ENCODE measurements at places on chromosomes 3 and 15. TPM values are rescaled to one million over a fixed set of nuclear protein-coding genes. Genes with fewer than 3 reads are reported as not detected.

GRCh38 chr3:119681279-119681678, 4.1 kb upstream of the COX17 start:
- H3K4me1 ChIP-seq, result no peaks in the 10 kb centered on the region
- H3K4me3 ChIP-seq, result no peak overlapping the region
- H3K36me3 ChIP-seq, result no peaks in the 10 kb centered on the region
- no peaks in the 10 kb centered on the region for H3K27me3 ChIP-seq
- H3K27ac ChIP-seq, result no peak overlapping the region

DNA sequence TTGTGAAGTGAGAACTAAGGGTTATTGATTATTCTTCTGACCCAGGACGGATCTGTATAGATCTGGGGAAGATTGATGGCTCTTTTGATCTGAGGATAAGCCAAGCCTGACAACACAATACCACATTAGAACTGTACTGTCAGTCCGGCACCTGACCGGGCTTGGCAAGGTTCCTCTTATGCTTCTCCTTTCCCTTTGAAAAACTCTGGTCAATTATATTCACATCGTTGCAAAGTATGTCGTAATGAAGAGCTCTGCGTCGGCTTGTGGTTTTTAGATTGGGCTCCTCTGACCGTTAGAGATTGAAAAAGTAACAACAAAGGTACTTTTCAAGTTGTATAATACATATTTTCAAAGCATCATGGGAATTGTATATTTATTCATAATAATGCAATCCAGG, 389.8 kb downstream of the NR2F2 start:
- no peaks in the 10 kb centered on the region for H3K36me3 ChIP-seq
- H3K4me3 ChIP-seq, result no peak overlapping the region

DNA sequence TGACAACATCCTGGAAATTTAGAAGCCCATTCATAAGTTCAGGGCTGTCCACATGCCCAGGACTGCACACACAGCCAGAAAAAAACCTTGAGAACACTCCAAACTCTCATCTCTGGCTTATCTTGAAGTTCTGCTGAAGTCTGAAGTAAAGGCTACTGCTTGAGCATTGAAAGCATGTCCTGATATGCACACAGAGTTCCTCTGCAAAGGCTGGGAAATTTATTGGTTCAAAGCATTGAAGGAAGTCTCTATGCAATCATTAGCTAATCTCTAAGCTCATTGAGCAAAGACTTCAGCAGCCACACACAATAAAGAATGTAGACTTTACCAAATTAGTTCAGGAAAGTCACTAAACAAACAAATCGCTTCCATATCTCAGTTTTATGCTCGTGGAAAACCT, 162.0 kb upstream of the STT3B start:
- no peaks in the 10 kb centered on the region for H3K36me3 ChIP-seq
- H3K4me3 ChIP-seq, result peak overlapping the region; percentile 58
- H3K27ac ChIP-seq, result no peak overlapping the region
- peaks cover 7% of the 10 kb centered on the region for H3K4me1 ChIP-seq
- DNase-seq, result no peak

Gene ELL3
- total RNA-seq, result 1.4 TPM

DNA sequence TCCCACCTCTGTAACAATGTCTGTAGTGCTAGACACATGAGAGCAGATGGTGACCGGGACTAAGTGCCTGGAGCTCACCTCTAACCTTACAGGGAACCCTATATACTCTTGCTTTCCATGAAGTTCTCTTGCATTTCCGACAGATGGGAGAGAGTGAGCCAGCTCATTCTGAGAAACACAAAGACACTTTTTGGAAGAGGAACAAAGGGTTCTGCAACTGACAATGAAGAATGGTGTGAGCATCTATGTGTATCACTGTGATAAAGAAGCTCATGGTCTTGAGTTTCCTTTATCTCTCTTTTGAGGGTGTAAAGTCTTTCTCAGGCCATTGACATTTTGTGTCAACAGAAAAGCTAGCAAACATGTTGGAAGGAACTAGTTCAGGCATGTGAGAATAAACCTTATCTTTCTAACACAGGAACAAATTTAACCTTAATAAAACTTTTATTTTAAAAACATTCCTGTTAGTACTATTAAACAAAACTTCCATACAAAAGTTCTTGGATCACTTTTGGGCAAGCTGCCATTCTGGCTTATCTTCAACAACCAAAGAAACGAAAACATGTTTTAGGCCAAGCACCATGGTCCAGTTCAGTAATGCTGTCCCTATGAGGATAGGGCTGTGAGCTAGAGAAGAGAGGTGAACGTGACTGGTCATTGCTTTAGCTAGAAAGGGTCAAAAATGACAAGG, 142.7 kb downstream of the THRB start:
- H3K27me3 ChIP-seq, result peaks cover 7% of the 10 kb centered on the region
- no peaks in the 10 kb centered on the region for H3K36me3 ChIP-seq
- no peaks in the 10 kb centered on the region for H3K4me1 ChIP-seq
- no peak overlapping the region for H3K4me3 ChIP-seq

Gene TMEM87A
- total RNA-seq, result 35.8 TPM
